GF-D8 (cell line): ENCODE measurements at places on chromosomes 4 and X.

GRCh38 chrX:96183843-96184242 lies 500.8 kb upstream of the DIAPH2 start:
- DNase-seq, result no peak

- no peak for DNase-seq
These were observed 95.4 kb downstream of the GRIA2 start for GRCh38 chr4:157315968-157316367.

GRCh38 chr4:153787061-153787560 lies 1.8 kb downstream of the SFRP2 start:
- DNase-seq, result no peak

- no peak for DNase-seq
These were observed 715.2 kb upstream of the HTR2C start for GRCh38 chrX:113868711-113869110.

DNA sequence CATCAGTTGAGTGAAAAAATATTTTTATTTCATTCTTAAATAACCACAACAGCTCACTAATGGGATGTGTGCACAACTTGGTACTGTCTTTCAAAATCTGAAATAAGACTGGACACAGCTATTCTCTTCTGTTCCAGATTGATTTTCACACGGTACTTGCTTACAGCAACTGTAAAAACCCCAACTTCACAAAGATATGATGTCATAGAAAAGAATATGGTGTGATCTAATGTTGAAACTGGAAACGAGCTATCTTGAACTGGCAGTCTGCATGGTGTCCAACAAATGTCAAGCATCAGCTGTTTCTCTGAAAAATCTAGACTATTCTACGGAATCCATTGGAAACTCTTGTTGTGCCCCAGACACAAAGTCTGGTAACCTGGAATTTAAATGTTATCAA lies 14.7 kb downstream of the HELQ start:
- DNase-seq, result no peak
